Endothelial cell (in vitro differentiated cells): ENCODE measurements at places on chromosomes 4 and X.

- no peak for DNase-seq
These were observed 90.2 kb downstream of the SLC2A9 start for GRCh38 chr4:9931146-9931545.

DNA sequence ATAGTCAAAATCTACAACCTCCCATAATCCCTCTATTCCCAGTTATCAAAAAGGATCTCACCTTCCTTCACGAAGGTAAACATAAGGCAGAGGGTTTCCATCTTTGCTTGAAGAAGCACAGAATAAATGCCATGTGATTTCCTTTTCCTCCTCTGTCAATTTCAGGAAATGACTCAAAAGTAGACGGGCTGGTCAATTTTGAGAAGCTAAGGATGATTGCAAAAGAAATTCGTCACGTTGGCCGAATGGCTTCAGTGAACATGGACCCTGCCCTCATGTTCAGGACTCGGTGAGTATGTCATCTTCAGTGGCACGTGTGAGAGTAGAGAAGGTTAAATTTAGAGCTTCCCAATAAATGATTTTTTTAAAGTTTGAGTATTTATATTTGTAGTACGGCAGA is 240.2 kb downstream of the RAPGEF2 start:
- DNase-seq: no peak

DNA sequence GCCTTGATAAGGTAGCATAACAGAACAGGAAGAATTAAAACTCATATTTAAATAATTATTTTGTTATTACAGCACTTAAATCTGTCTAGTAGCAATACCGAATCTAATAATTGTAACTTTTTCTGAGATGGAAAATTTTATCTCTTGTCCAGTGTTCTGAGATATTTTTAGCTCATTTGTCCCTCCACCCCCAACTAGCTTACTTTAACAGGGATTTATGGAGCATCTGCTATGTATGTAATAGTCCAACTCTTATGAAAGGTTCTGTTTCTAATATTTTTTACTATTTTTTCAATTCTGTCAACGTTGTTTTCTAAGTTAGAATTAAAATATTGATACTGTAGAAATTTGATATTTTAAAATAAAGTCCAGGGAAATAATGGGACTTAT is 38.2 kb upstream of the NUDT6 start:
- DNase-seq: no peak

GRCh38 chr4:151671541-151672059 is 89.2 kb downstream of the GATB start:
- DNase-seq: no peak

- no peak for DNase-seq
These were observed 334.5 kb downstream of the GPAT3 start for GRCh38 chr4:83870328-83870950.

GRCh38 chr4:6155996-6156750 is 44.2 kb downstream of the JAKMIP1 start:
- no peak for DNase-seq

DNA sequence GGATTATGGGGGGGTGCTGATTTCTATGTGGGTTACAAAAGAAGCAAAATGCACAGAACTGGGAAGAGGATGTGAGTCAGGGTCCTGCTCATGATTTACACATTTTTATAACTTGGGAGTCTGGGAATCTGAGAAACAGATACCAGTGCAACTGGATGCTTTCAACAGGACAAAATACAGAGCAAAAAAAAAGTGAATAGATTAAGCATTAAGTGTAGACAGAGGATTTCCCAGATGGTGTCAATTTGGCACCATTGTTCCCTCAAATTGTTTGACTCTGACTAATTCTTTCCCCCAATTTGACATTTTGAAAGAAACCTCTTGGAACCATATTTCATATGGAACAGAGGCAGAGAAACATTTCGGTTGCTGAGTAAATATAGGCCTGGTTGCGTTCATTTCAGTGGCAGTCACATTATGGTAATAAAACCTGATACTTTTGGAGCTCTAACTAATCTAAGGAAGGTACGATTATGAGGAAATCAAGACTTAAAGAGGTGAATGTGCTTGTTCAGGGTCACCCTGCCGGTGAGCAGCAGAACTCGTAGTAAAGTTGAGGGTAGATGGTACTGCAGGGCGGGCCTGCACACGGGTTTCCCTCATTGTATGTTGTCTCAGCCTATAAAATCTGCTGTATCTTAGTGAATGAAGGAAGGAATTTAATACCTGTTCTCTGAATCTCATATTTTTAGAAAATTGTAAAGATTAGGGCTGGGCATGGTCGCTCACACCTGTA is 18.7 kb upstream of the CDKL5 start:
- DNase-seq: no peak

- DNase-seq: no peak
These were observed 348.7 kb upstream of the KLF3 start for GRCh38 chr4:38315286-38315685.

GRCh38 chr4:32135642-32136041 is 1415.5 kb downstream of the PCDH7 start:
- no peak for DNase-seq

DNA sequence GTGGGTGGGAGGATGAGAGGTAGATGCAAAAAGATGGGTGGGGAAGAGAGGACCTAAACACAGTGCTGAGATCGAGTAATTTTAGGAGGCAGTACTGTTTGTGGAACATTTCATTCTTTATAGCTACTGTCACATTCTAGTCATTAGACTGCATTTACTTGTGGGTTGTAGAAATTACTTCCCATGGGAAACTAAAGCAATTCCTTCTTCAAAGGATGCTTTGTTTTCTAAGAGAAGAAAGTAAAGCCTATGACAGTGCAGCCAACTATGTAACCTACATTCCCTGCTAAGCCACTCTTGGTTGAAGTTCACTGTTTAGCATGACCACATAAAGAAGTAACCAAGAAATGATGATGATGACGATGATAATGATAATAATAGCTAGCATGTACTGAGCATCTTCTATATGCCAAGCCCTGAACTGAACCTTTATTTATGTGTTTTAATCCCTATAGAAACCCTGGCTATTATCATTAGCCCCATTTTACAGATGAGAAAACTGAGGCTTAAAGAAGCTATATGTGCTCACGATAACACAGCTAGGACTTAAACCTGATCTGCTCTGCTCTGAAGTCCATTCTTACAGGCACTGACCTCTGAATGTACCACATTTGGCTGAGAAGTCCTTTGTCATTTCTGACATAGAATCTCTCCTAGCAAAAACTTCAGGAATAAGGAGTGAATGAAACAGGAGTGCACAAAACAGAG is 114.5 kb upstream of the KIT start:
- no peak for DNase-seq

GRCh38 chrX:135513130-135513515 is 7.3 kb upstream of the INTS6L start:
- no peak for DNase-seq

DNA sequence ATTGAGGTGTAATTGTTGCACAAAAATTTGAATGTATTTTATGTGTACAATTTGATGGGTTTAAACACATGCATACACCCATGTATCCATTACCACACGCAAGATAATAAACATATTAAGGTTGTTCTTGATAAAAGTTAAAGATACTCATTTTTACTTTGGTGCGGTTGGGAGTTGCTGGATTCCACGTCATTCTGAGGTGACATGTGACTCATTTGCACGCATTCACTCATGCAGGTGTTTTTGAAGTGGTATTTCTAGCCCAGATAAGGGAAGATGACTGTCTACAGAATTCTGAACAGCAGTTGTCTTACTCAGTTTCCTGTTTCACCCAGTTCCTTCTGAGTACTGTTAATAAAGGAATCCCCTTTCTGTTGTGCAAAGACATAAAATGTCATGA is 142.0 kb downstream of the RTL3 start:
- no peak for DNase-seq

GRCh38 chrX:105167233-105167632 is 53.3 kb downstream of the TEX13A start:
- DNase-seq: no peak

- DNase-seq: no peak
These were observed 365.0 kb downstream of the GPM6A start for GRCh38 chr4:175447016-175447415.
